ENCODE measurements at places on chromosomes 1 and 21.

DNA sequence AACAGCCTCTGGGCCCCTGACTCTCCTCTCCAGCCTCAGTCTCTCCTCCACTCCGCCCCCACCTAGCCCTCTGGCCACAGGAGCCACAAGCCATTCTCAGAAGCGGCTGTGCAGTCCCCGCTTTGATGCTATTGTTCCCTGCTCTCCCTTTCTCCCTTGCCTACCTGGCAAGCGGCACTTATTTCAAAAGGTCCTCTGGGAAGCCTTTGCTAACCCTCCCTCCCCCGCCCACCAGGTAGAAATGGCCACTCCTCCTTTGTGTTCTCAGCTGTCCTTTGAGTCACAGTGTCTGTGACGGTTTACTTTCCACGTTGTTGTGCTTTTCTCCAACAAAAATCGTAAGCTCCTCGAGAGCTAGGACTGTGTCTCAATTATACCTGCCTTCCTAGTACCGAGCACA, 338.4 kb upstream of the PROX1 start:
- no peak for DNase-seq

DNA sequence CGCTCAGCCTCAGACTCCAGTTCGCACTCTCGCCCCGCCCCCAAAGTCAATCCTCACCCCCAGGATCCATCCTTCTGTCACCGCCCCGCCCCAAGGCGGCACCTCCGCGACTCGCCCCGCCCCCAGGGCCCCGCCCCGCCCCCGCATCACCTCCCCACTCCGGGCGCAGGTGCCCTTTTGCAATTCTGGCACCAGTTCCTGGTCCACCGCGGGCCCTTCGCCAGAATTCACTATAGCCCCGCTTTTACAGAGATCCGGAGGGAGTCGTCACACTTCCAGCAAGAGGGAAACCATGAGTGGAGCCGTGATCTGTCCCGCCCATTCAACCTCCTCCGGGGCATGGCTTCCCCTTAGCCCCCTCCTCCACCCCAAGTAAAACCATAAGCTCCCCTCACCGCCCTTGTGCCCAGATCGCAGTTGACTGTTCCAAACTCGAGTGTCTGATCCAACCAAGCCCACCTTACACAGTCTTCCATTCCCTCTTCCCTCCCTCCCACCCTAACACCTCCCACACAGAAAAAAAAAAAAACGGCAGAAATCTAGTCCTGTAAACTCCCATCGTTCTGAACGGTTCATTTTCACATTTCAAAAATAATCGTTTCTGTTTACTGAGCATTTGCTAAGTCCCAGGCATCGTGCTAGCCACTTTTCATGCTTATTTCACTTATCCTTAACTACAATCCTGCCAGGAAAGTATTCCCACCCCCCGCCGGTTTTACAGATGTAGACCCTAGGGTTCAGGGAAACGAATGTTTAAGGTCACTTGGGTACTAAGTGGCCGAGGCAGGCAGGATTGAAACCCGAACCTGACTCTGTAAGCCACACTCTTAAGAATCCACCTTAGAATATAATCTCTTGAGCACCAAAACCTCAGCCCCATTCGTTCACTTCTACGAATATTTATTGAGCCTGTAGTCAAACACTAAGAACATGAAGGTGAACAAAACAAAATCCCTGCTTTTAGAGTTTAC, 1.3 kb upstream of the DNAJC16 start:
- DNase-seq, result no peak

GRCh38 chr1:119688810-119689209, 22.9 kb upstream of the PHGDH start:
- no peak for DNase-seq

DNA sequence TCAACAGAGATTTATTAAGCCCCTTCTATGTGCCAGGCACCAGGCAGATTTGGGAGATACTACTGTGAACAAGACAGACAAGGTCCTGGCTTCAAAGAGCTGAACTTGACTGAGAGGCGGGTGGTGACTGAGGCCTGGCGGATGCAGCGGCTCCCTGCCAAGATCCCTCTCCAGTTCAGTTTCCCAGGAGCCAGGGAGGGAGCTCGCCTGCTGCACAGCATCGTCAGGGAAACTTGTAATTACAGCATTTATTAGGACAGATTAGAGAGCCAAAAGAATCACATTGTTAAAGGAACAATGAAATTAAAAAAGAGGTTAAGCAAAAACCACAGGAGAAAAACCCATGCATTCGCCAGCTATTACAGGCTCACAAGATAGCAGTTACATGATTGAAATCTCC, 55.3 kb downstream of the ETS2 start:
- no peak for DNase-seq

DNA sequence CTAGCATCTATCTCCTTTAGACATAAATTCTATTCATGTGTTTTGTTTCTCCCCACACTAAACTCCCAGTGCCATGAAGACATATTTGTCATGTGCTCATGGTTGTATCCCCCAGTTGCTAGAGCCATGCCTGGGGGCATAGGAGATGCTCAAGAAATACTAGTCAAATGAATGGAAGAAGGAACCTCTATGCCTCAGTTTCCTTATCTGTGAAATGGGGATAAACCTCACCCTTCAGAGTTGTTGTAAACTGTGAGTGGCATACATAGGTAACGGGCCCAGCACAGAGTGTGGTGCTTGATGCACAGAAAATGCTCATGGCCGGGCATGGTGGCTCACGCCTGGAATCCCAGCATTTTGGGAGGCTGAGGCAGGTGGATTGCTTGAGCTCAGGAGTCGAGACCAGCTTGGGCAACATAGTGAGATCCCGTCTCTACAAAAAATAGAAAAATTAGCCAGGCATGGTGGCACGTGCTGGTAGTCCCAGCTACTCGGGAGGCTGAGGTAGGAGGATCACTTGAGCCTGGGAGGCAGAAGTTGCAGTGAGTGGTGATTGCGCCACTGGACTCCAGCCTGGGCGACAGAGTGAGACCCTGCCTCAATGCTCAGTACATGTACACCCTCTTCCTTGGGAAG, 8.7 kb downstream of the LDLRAD2 start:
- DNase-seq, result no peak

DNA sequence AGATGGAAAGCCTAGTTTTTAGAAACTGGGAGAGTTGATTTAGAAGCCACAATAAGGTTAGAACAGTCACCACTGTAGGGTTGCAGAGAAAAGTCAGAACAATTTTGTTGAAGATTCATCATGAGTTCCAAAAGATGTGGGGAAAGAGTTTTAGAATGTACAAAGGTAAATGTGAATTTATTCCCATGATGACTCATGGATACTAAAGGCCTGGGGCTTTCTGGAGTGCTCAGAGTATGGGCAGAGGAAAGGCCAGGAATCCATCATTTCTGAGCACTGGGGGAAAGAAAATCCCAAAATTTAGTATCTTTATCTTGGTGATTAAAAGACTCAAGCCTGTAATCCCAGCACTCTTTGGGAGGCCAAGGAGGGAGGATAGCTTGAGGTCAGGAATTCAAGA, 17.8 kb downstream of the YBX1 start:
- DNase-seq, result no peak

DNA sequence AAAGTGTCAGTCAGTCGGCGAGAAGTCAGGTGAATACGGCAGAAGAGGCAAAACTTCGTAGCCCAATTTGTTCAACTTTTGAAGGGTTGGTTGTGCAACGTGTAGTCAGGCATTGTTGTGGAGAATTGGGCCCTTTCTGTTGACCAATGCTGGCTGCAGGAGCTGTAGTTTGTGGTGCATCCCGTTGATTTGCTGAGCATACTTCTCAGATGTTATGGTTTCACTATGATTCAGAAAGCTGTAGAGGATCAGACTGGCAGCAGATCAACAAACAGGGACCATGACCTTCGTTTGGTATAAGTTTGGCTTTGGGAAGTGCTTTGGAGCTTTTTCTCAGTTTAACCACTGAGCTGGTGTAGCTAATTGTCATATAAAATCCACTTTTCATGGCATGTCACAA, 190.2 kb upstream of the ADAMTS5 start:
- no peak for DNase-seq

- no peak for DNase-seq
Observed at GRCh38 chr1:64228167-64228957, 24.9 kb downstream of the UBE2U start.

- DNase-seq, result no peak
Observed at GRCh38 chr1:59732214-59732955, 82.4 kb upstream of the HOOK1 start.

DNA sequence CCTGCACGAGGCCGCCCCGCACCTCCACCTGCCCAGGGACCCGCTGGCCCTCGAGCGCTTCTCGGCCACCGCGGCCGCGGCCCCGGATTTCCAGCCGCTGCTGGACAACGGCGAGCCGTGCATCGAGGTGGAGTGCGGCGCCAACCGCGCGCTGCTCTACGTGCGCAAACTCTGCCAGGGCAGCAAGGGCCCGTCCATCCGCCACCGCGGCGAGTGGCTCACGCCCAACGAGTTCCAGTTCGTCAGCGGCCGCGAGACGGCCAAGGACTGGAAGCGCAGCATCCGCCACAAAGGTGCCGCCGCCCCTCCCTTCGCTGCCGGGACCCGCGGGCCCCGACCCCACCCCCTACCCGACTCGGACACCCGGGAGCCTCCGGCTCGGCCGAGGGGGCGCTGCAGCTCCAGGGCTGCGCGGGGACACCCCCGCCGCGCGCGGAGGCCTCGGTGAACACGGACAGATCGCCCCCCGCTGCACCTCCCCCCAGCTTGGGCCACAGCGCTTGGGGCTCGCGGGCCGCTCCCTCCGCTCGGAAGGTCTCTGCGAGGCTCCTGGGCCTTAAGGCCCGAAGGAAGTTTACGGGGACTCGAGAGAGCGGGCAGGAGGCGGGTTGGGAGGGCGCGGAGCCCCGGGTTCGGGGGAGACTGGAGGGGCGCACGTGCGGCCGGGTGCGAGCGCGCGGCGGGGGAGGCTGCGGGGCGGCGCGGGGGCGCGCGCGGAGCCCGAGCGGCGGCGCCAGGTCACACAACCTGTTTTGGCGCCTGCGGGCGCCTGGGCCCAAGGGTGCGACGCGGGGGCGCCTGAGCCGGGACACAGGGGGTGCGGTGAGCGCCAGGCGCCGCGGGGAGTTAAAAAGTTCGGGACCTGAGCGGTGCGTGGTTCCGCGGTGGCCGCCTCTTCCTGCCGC, 1.2 kb downstream of the SAMD11 start:
- DNase-seq, result no peak

DNA sequence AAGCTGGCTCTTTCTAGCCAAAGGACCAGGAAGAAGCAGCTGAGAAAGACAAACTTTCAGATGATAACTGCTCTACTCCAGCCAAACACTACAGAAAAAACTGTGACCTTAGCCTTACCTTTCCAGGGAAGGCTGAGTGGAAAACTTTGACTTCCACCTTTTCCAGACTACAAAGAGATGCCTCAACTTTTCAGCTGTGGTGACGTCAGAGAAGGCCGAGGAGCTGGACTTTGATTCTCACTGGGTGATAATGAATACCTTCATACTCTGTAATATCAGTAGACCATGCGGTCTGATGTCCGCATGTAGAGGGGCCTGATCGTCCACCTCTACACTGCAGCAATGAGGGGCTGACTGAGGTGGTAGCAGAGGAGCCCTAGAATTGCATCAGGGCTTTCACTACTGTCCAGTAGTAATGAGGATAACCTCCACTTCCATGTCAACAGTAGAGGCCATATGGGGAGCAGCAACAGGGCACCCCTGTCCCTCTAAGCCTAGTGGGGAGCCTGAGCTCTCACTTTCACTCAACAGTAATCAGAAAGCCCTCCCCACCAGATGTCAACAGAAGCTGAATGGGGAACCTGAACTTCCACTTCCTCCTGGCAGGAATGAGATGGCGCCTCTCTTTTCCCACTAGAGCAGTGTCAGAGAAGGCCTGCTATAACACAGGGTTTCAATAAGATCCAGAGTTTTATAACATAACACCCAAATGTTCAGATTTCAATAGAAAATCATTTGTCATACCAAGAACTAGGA, 28.4 kb upstream of the PADI1 start:
- no peak for DNase-seq

DNA sequence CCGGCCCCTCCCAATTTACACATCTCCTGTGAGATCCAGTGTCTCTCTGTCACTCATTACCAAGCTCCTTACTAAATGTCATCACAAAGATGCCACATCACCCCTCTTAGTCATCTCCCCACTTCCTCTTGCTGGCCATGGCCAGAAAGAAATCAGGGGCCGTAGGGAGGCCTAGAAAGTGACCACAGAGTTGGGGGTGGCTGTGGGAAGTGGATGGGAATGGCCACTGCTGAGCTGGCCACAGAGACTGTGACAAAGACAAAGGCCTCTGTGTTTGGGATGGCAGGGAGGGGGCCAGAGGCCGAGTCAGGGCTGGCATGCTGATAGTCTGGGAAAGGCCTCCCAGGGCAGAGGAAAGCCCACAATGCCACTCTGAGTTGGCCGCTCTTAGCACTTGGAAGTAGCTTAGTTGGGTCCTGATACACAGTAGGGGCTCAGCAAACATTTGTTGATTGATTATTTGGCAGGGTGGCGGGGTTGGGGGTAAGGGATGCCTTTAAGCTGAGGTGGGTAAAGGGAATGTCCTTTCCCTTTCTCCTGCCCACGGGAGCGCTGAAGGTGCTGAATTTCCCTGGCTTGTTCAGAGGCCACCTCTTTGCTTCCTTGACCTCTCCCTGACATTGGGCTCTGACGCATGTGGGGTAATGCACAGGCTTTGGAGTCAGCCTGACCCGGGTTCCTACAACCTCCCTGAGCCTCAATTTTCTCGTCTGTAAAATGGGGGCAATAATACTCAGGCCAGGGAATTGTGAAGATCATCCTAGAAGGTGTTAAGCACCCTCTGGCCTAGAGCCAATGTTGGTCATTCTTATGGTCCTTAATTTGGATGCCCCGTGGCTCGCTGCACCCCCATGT, 13.2 kb downstream of the NAV1 start:
- no peak for DNase-seq

- no peak for DNase-seq
Observed at GRCh38 chr1:47771751-47772150, 225.4 kb downstream of the TRABD2B start.

- no peak for DNase-seq
Observed at GRCh38 chr1:231919886-231920285, 293.3 kb downstream of the DISC1 start.

GRCh38 chr1:17538010-17538409, 1.5 kb upstream of the ARHGEF10L start:
- no peak for DNase-seq

- no peak for DNase-seq
Observed at GRCh38 chr1:25468033-25468432, 37.3 kb downstream of the MACO1 start.

DNA sequence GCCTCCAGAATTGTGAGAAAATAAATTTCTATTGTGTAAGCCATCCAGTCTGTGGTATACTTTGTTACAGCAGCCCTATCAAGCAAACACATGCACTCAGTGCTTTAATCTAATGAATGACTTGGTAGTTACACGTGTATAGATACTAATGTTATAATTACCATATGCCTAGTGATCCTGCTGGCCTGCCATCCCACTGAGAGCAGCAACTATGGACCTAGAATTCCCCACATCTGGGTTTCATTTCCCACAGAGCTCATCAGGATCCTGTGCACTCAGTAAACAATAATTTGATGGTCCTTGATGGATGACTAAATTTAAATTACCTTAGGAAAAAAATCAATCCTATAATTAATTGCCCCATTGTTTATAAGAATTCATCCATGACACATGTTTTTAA, 86.5 kb upstream of the RGS1 start:
- no peak for DNase-seq

Measured in activated T-helper 1 cell treated with anti-CD3 and anti-CD28 coated beads, Interleukin-2, amount 50 U/mL, for 16 hours (primary cell).